Testis (tissue), 5 donors: ENCODE measurements at places on chromosomes 2 and 18.

DNA sequence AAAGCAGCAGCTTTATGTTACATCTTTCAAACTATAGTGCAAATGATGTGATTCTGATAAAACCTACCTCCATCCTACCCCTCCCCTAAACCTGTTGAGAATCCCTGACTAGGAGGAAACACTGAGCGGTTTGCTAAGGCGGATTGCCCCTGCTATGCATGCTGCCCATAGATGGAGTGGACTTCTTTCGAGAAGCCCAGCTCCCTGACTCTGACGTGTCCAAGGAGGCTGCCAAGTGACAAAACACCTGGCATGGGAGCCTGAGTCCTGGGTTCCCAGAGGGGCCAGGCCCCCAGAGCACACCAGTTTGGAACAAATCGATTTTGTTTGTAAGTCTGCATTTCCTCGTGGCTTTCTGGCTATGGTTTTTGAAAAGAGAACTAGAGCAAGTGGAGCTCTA, 1.4 kb upstream of the UXS1 start:
- DNase-seq: no peak

- peak; percentile 75 for DNase-seq
Observed at GRCh38 chr2:223837287-223838061, at the start of gene AP1S3. AP1S3 (minus strand) TSS chr2:223837582; CDS start chr2:223837450, 132 bp downstream.

DNA sequence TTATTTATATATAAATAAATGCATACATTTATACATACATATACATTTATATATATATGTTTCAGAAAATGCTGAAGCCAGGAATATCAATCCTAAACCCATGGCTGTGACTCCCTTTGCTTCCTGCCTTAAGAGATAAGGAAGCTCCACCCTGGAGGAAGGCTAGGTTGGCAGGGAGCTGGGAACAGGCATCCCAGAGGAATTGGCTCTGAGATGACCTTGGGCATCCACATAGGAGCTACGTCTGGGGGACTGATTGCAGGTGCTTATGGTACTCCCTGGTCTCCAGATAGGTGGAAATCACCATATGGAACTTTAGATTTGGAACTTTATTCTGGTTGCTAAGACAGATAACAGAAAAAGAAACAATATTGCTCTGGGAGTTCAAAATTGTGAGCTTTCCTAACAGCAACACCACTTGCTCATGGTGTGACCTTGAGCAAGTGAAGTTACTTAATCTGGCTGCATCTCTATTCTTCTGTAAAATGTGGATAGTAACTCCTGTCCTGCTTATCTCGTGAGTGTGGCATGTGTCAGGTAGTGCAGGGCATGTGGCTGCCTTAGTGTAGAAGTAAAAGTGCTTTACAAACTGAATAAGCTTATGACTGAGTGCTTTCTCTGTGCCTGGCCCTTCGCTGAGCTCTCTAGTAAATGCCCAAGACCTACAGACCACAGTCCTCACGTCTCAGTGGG, 341.0 kb downstream of the MEIS1 start:
- DNase-seq: no peak

DNA sequence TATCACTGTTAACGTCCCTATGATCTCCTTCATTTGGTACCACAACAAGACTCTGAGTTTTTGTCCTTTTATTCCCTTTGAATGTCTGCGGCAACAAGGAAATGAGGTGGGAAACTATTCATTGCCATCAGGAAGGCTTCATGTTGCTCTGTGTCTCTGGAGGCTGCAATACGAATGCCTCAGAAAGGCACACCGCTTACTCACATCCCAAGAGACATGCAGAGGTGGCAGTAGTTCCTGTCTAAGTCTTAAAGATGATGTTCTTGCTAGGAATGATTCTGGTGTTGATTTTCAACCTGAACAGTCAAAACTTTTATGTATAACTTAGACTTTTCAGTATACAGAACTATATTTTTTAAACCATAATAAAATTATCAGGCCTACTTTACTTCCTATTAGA, 24.0 kb downstream of the CNTNAP5 start:
- DNase-seq: no peak

DNA sequence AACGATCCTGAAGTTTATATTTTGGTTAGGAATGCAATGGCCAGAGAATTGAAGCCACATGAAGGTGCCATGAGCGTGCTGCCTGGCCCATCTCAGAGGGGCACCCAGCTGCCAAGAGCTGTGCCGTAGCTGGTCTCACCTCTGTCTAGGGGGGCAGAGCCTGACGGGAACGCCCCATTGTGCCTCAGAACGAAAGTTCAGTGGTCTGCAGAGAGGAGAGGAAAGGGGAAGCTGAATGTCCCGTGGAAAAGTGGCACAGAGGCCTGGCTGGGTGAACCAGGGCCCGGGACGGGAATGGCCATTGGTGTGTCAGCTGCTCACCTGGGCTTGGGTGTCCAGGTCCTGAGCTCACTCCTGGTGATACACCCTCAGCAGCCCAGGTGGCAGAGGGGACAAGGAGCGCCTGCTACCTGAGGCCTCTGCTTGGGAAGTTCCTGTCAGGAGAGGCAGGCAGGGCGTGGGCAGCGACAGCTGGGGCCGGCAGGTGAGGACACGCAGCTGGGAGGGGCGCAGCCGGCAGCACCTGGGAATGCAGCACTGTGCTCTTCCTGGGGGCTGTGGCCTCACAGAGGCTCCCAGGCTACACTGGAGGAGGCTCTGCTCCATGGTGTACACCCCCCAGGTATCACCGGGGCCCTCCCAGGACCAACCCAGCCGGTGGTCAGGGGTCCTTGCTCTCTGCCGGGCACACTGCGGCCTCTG, 67.3 kb downstream of the PARD6G start:
- no peak for DNase-seq

GRCh38 chr2:44952143-44952805, 10.8 kb downstream of the SIX3 start:
- peak; percentile 64 for DNase-seq

DNA sequence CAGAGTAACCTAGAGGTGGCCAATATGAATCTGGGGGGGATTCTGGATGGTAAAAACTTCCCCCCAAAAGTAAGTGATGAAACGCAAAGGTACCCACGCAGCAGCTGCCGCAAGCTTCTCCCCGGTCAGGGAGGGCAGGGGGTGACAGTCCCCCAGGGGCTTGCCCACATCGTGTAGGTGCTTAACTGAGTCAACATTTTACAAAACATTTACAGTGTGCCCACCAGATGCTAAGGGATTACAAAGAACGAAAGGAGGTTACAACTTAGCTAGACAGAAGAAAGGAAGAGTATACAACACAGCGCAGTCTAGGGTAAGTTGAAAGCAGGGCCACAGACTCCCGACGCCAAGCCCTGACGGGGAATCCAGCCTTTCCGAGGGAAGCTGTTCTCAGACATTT, 45.6 kb downstream of the LPIN2 start:
- DNase-seq: no peak

DNA sequence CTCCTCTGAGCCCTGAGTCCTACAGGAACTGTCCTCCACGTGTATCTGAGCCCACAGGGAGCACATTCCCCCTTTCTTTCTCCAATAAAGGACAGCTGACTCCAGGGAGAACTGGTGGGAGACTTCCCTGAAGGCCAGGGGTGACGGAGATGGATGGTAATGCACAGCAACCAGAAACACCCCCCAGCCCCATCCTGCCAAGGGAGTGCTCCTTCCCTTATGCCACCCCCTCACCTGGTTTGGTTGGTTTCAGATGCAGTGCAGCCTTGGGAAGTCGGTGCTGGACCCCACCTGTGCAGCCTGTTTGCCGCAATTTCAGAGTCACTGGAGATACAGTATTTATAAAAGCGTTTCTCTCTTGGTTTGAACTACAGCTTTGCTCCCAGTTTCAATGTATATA, 24.0 kb downstream of the GPR55 start:
- no peak for DNase-seq

- DNase-seq: no peak
Observed at GRCh38 chr18:31386741-31387140, 10.2 kb downstream of the DSG4 start.
